ENCODE measurements at places on chromosomes 2 and 18.

- DNase-seq = no peak
These were observed 7.7 kb downstream of the CD302 start for GRCh38 chr2:159790323-159790722.

GRCh38 chr18:77481541-77481940 is 231.9 kb downstream of the GALR1 start:
- DNase-seq = no peak

GRCh38 chr2:207166039-207166348 is 246 bp upstream of the KLF7 start:
- peak; percentile 94 for DNase-seq

DNA sequence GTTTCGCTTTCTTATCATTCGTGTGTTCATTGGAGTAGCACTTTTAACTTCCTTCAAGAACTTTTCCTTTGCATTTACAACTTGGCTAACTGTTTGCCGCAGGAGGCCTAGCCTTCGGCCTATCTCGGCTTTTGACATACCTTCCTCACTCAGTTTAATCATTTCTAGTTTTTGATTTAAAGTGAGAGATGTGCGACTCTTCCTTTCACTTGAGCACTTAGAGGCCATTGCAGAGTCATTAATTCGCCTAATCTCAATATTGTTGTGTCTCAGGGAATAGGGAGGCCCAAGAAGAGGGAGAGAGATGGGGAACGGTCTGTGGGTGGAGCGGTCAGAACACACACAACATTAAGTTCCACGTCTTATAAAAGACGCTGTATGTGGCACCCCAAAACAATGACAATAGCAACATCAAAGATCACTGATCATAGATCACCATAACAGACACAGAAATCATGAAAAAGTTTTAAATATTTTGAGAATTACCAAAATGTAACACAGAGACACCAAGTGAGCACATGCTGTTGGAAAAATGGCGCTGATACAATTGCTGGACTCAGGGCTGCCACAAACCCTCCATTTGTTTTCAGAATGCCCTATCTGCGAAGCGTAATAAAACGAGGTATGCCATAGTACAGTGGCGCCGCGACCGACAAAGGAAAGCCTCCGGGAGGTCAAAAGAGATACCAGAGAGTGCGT is 553 bp downstream of the TIGD1 start:
- DNase-seq = no peak

All from D341Med (cell line).